Fibroblast of skin of left quadriceps (primary cell): ENCODE measurements at places on chromosomes 2 and 18.

DNA sequence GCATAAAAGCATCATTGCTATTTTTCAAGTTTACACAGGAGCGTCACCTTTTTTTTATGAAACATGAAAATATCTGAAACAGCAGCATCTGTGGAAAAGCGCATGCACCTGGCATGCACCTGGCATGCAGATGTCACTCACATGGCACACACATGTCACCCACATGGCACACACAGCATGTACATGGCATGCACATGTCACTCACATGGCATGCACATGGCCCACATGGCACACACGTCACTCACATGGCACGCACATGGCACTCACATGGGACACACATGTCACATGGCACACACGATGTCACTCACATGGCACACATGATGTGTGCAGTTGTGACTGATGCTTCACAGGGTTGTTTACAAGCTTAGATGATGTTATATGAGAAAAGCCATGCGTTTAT, 188.0 kb downstream of the ZNF407 start:
- no peak for DNase-seq

- DNase-seq, result no peak
Observed at GRCh38 chr2:234558642-234559041, 61.8 kb upstream of the ARL4C start.

DNA sequence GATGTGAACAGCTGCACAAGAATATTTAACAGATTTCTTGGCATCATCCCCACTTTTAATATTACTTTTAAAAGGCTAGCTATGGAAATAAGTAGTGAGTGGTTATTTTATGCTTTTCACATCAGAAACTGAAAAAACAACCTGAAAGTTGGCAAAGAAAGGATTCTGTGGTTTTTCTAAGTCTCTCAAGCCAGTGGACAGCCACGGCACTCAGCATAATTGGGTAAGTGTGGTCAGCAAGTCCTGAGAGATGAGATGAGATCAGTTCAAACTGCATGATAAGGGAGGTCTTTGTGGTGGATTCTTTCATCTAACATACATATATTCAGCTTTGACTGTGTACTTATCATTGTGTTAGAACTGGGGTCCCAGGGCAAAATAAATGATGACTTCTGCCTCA, 105.2 kb downstream of the LYPD6B start:
- DNase-seq, result no peak

DNA sequence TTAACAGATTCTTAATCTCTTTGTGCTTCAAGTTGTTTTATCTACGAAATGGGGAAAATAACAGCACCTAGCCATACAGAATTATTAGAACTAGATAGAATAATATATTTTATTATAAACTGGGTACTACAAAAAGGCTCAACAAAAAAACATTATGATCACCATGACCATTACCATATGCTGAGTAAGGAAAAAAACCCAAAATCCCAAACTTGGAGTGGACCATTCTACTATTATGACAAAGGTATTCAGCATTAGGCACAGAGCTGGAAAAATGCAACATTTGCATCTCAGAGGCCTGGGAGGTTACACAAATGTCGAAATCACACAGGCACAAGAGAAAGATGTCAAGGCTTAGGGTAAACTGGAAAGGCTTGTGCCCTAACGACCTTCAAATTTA, 162.8 kb downstream of the SRBD1 start:
- no peak for DNase-seq

DNA sequence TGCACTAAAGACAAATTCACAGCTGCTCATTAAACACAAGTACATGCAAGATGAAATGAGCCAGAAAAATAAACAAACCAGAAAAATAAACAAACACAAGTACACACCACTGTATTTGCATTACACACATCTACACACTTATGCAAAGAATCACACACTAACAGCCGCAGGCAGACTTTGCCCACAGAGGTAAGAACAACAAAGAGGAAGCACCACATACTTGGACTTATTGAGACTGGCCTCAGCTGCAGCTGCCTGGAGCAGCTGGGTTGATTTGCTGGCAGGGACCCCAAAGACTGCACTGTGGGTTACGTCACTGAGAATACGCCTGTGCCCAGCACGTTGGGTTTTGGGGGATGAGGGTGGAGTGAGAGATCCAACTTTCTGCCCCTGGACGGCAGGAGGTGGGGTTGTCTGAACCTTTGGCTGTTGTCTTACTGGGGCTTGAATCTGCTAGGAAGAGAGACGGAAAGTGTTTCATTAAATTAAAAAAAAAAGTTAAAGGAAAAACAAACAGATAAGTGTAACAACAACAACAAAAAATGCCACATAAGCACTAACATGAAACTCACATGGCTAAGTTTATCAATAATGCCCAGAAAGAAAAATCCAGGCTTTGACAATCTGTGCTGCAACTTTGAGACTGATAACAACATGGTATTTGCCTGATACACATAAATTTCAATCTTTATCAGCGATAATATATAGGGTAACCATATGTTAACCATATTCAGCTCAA, 71.9 kb upstream of the NFU1 start:
- no peak for DNase-seq

DNA sequence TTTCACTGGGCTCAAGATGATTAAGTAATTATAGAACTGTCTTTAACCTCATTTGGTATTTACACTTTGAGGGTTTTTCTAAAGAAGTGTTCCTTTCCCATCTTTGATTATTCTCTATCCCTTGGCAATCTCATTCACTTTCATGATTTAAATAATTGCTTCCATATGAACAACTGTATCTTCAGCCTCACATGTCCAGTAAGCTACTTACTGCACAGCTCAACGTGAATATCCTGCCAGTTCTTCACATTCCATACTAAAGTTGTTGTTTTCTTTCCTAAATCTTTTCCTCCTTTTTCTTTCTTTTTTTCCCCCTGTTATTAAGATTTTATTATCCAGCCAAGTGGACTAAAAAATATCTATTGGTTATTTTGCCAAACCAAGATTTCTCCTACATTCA, 37.7 kb downstream of the ZC3H15 start:
- DNase-seq, result peak; percentile 57

DNA sequence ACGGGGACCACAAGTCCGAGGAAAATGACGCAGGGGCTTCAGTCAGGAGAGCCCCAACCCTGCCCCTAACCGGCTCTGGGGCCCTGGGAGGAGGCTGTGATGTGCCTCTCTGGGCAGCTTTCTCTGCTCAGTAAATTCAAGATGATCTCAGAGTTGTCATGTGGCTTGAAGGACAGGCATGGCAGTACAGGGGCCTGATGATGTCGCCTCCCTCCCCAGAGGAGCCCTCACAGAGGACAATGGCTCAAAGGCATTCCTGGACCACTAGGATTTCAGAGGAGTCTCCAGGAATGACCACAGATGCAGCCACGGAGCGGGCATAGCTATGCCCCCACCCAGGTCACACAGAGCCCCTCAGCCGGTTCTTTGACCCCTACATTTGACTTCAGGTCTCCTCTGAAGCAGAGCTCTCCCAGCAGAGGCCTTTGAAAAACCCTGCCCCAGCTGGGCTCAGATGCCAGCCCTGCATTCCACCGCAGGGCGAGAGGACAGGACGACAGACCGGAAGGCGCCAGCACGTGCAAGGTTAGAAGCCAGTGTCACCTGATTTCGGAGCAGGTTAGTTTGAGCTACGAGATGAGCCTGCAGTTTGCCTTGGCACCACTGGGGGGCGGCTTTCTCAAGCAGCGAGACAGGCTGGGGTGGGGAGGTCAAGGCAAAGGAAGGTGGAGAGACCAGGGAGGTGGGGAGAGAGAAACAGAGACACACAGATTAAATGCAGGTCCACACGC, 39.2 kb downstream of the BIN1 start:
- no peak for DNase-seq

GRCh38 chr2:228118940-228119339, 62.5 kb downstream of the SPHKAP start:
- DNase-seq, result no peak

DNA sequence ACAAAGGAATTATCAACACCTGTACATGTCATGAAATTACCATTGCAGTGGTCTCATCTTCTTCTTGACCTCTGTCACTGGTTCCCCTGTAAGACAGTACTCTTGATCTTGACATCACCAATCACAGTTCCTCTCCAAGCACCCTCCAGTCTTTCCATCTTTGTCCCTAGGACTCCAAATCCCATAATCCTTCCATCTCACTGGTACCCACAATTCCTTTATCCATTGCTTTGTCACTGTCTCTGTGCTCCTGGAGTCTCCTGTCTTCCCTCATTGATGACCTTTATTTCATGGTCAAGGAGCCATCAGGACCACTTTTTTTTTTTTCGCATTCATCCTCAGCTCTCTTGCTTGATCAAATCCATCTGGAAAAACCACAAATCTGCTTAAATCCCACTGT, 56.7 kb downstream of the COL4A3 start:
- DNase-seq, result no peak

- DNase-seq, result no peak
Observed at GRCh38 chr2:600542-601386, 76.4 kb downstream of the TMEM18 start.

DNA sequence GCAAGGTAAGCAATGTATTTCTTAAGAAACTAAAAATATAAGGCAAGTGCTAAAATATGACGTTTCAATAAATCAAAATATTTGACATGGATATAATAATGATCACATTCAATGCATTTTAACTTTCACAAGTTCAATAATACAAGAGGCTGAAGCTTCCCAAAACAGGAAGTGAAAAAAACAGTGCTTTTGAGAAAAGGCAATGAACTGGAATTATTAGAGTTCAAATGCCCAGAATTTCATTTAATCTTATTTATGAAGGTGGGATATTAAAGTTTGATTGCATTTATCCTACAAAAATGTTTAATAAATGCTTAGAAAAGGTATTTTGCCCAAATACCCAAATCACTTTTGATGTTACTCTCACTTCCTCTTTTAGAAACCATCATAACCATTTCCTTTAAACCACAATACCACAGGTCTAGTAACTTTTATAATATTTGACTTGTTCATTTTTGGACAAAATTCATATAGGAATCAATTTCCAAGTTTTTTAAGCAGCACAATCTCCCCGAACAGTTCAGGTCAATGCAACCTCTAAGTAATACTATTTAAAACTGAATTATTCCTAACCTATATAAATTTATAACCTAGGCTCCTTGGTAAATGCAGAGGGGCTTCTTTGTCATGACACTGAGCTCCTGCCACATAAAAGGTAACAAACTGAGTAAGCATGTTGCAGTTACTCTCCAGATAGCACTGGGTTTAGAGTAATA, 2.1 kb downstream of the NCKAP1 start:
- DNase-seq, result no peak

DNA sequence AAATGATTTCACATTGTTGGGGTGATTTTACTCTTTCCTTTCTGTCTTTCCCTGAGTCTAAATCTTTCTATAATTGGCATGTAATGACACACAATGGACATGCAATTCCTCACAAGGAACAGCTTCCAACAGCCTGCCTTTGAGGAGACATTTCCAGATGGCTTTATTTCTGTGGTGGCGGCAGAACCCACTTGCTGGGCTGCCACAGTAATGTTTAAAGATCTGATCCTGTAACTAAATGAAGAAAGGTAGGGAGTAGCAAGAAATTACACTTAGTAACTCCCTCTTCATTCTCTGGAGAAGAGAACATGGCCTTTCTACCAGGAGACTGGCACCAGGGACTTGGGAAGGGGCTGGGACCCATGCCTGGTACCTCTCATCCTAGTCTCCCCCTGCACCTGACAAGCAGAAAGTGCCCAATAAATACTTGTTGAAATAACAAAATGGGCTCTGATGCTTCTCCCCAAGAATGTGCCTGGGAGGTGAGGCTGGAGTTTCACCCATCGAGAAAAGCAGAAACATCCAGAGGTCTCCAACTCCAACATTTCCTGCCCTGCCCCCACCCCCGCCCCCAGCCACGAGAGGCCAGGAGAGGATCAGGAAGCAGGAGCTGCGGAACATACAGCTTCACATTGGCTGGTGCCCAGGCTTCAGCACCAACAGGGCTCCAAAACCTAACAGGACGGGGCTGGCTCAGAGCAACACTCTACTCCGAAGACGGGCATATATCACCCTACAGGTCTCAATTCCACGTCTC, 92.1 kb downstream of the PXDN start:
- no peak for DNase-seq

GRCh38 chr2:137865954-137866540, 98.2 kb upstream of the HNMT start:
- peak; percentile 2 for DNase-seq

GRCh38 chr2:38156436-38156835, 80.5 kb upstream of the CYP1B1 start:
- DNase-seq, result no peak

DNA sequence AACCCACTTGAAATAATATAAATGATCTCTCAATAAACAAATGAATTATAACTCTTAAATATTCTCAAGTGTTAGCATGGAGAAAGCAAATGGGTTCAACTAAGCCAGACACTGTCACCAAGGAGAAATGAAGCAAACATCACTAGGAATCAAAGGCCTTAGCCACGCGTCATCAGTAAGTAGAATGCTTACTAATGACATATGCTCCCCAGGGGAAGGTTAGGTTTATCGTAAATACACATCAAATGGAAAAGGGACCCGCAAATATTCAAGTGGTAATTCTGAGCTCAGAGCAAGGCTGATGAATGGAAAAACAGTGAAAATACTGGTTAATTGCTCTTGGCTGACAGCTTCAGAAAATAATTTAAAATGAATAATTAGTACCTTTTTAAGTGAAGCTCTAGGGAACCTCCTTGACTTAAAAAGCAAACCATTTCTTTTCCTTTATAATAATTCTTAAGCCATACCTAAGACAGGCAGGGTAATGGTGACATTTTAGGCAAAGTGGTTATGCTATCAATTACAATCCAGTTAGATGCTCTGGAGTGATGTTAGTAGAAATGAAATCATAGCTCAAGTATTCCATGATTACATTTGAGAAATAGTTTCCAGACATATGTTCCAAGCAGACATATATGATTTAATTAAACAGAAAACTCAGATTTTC, 101.5 kb downstream of the ALPK2 start:
- DNase-seq, result no peak

GRCh38 chr2:46361920-46362666, 64.9 kb downstream of the EPAS1 start:
- no peak for DNase-seq

DNA sequence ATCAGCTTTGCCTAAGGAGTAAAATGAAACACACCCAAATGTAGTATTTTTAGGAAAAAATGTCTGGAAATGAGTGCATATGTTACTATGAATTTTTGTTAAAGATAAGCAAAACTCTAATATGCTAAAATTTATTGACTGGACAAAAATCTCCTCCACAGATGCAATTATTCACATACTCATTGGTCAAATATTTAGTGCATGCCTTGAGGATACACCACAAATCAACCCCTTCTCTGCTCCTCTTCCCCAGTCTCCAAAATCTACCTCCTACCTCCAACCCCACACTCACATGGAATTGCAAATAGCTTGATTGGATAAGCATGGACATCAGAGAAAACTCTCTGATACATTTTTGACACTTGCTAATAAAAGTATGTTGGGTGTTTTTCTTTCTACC, 95.6 kb upstream of the CDC42EP3 start:
- peak; percentile 60 for DNase-seq

DNA sequence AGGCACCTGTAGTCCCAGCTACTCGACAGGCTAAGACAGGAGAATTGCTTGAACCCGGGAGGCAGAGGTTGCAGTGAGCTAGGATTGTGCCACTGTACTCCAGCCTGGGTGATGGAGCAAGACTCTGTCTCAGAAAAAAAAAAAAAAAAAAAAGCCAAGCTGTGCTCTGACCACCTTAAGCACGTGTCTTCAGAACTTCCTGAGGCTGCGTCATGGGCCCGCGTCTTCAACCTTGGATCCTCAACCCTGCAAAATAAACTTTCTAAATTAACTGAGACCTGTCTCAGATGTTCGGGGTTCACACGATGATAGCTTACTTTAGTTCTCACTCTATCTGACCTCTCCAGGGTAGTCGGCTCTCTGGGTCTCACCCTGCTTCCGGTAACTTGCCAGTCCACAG, 65.8 kb upstream of the CABLES1 start:
- no peak for DNase-seq
